ENCODE measurements at places on chromosomes 7 and 10. TPM values are rescaled to one million over a fixed set of nuclear protein-coding genes. Genes with fewer than 3 reads are reported as not detected.

Gene SH2D4B
- total RNA-seq: 0.28 TPM

Gene VAX1
- not detected for total RNA-seq

- no peaks in the 10 kb centered on the region for H3K27me3 ChIP-seq
- no peak overlapping the region for H3K27ac ChIP-seq
- DNase-seq: no peak
- H3K4me3 ChIP-seq: no peak overlapping the region
- no peaks in the 10 kb centered on the region for H3K36me3 ChIP-seq
Measured at GRCh38 chr10:75978213-75978612, 546.8 kb downstream of the LRMDA start.

DNA sequence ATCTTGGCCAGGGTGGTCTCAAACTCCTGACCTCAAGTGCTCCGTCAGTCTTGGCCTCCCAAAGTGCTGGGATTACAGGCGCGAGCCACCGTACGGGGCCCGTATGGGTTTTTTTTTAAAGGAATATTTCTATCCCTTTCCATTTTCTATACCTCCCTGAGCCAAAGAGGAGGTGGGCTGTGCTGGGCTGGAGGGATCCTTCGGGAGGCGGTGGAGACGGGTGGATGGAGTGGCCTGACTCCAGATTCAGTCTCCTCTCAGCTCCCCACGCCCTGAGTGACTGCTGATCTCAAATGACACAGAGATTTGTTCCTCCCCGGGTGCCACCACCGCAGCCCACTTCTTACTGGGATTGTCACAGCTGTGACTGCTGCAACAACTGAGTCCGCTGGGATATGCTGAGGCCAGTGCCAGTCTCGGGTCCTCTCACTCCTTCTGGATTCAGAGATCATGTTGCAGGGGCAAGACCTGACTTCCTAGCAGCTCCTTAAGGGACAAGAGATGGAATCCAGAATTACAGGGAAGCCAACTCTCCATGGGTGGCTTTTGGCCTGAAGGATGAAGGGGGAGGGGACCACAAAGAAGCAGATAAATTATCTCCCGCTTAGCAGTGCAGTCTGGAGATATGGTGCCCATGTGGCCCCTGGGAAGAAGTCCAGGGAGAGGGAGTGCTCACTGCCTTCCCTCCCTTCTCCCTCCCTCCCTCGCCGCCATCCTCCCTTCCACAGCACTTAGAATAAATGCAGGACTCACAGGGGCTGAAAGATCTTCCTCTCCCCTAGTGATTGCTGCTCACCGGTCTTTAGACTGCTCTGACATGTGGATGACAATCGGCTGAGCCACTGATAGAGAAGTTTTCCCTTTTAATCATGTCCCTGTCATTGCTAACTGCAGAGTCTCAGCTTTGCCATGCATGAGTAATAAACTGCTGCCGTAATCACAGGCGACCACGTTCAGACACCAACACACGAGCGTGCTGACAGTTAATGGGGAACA, 14.3 kb downstream of the GALNT17 start:
- H3K4me1 ChIP-seq: peaks cover 5% of the 10 kb centered on the region
- H3K36me3 ChIP-seq: no peaks in the 10 kb centered on the region
- peak overlapping the region; percentile 43 for H3K27ac ChIP-seq
- H3K4me3 ChIP-seq: no peak overlapping the region
- H3K27me3 ChIP-seq: no peaks in the 10 kb centered on the region

DNA sequence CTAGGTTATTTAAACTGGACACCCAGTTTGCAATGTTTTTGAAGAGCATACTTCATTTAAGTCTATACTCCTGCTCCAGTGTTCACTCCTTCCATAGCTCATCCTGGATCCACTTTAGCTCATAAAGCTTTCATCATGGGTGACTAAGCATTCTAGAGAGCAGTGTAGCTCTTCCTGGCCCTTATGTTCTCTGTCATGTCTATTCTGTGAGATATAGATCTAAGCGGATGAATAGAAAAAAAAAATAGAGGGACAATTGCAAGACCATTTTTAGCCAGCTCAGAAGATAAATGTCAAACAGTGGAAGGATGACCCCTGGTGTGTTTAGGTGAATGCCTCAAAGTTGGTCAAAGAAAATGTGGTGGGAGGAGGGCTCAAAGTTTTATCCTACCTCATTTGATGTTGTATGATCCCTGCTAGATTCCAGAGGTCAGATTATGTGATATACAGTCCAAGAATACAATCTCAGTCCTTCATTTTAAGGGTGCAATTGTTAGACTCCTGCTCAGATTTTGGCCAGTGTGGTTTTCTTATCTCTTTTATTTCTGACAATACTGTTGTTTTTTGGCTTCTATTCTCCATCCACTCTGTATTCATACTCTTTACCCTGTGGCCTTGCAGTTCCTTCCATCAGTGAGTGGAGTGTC, 7.5 kb upstream of the HECW1 start:
- DNase-seq: no peak
- no peaks in the 10 kb centered on the region for H3K27me3 ChIP-seq
- no peaks in the 10 kb centered on the region for H3K36me3 ChIP-seq
- no peak overlapping the region for H3K27ac ChIP-seq
- H3K4me3 ChIP-seq: no peak overlapping the region
- H3K4me1 ChIP-seq: no peaks in the 10 kb centered on the region

GRCh38 chr10:72792288-72792687, 100.3 kb downstream of the MCU start:
- no peak overlapping the region for H3K27ac ChIP-seq
- no peaks in the 10 kb centered on the region for H3K27me3 ChIP-seq
- no peak for DNase-seq
- no peak overlapping the region for H3K4me3 ChIP-seq
- peaks cover 1% of the 10 kb centered on the region for H3K36me3 ChIP-seq

- no peaks in the 10 kb centered on the region for H3K36me3 ChIP-seq
- DNase-seq: no peak
- H3K27ac ChIP-seq: no peak overlapping the region
- H3K27me3 ChIP-seq: no peaks in the 10 kb centered on the region
- H3K4me3 ChIP-seq: no peak overlapping the region
Measured at GRCh38 chr7:4177001-4177400, 505.1 kb upstream of the FOXK1 start.

DNA sequence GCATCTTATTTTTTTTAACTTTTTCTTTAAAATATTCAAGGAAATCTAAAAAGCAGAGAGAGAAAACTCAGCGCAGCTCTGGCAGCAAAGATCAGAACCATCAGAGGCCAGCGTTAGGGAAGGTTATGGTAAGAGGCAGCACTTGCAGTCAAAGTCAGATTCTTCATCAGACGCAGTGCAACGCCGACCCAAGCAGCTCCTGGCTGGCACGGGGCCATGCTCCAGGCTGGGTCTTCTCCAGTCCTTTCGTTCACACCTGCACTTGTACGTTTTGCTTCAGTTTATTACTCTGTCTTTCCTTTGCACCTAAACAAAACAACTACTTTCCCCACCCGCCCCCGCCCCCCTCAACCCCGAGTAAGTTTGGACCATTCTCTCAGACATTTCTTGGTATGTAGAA, 43.1 kb upstream of the SEC61G start:
- no peaks in the 10 kb centered on the region for H3K36me3 ChIP-seq
- H3K4me1 ChIP-seq: peaks cover 7% of the 10 kb centered on the region
- no peak for DNase-seq
- H3K27me3 ChIP-seq: no peaks in the 10 kb centered on the region
- no peak overlapping the region for H3K27ac ChIP-seq

DNA sequence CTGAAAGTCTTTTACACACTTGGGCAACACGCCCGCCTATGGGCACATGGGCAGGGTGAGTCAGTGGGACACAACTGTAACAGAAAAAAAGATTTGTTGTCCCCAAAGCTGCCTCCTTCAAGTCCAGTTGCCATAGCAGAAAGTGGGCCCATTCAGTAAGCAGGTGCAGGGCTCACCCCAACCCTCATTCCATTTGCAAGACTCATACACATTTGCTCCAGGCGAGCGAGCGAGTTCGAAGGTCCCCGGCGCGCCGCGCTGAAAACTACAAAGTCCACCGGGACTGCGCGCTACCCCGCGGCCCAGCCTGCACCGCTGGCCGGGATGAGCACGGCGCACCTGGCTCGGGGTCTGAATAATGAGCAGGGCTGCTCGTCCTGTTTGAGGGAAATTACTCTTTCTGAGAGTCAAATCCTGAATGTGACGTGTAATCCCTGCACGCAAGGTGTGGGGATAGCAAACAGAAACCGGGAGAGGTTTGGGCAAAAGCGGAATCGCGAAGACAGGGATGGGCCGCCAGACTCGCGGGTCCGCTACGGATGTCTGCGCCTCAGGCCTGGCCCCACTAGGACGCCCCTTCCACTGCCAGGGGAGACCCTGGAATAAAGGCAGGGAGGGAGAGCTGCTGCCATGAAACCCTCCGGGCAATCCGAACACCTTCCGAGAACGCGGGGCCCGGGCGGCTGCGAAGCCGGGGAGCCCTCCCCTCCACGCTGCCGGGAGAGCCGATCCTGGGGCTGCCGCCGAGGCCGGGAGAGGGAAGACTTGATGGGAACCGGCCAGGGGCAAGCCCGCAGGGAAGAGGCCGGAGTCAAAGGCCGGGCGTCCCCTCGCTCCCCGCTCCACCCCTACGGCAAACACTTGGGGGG, 982 bp downstream of the COBL start:
- peak overlapping the region; percentile 83 for H3K27ac ChIP-seq
- DNase-seq: peak; percentile 50
- H3K36me3 ChIP-seq: no peaks in the 10 kb centered on the region
- H3K4me1 ChIP-seq: peaks cover 9% of the 10 kb centered on the region
